ENCODE measurements at places on chromosomes 13 and 19. TPM values are rescaled to one million over a fixed set of nuclear protein-coding genes. Genes with fewer than 3 reads are reported as not detected.

DNA sequence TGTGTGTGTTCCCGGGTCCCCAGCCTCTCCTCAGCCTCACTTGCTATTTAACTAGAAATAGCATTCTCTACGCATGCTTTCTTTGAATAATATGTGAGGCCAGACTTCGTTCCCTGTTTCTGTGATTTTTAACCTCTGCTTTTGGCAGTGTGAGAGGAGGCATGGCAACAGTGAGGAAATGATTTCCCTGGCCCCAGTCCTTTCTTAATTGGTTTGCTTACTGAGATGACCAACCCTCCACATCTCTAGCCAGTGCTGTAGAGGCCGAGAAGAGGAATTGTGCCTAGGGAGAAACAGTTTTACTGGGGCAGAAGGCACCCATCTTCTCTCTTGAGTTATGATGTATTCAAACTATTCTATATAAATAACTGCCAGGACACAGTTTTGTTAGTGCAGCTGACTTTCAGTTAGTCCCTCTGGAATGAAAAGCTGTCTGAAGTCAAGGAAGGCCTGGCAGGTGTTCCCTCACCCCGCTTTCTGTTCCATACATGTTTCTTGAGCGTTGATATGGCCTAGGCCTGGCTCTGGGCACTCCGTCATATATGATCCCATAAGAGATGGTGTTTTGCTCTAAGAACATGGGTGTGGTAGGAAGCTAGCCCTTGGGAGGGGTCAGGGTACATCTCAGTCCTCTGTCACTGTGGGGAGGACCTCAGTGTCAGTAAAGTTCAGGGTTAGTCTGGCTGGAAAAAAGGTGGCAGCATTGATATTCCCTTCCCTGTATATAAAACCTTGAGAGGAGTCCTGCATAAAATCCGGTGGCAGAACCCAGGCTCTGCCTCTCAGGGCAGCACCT, 73.7 kb upstream of the NPAS1 start:
- no peak for DNase-seq

Gene TPT1
- total RNA-seq: 7,650 TPM

GRCh38 chr19:35901055-35901644, 810 bp upstream of the NFKBID start:
- DNase-seq: no peak

GRCh38 chr13:30829833-30830637, 76.0 kb upstream of the MEDAG start:
- DNase-seq: no peak

GRCh38 chr19:35120492-35120891, 4.9 kb downstream of the FXYD3 start:
- DNase-seq: no peak

- DNase-seq: no peak
Measured at GRCh38 chr19:48283908-48284307, 14.0 kb downstream of the ZNF114 start.

GRCh38 chr19:15108145-15108844, 1.1 kb downstream of the SYDE1 start:
- no peak for DNase-seq

Gene KLK4
- total RNA-seq: not detected

Gene GPR183
- total RNA-seq: 322 TPM

DNA sequence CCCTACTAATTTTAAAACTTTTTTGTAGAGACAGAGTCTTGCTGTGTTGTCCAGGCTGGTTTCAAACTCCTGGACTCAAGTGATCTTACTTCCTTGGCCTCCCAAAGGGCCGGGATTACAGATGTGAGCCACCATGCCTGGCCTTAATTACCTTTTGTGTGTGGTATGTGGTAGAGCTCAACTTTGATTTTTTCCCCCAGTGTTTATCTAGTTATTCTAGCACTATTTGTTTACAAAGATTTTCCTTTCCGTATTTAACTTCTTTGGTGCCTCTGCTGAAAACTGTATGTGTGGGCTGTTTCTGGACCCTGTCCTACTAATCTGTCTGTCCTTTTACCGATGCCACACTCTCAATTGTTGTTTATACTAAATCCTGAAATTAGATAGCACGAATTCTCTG, 9.4 kb upstream of the ERCC5 start:
- no peak for DNase-seq

Gene LRFN3
- 8.7 TPM for total RNA-seq

GRCh38 chr19:39792999-39793546, 14.4 kb downstream of the LEUTX start:
- DNase-seq: peak; percentile 63

Gene CRB3
- 1.5 TPM for total RNA-seq

DNA sequence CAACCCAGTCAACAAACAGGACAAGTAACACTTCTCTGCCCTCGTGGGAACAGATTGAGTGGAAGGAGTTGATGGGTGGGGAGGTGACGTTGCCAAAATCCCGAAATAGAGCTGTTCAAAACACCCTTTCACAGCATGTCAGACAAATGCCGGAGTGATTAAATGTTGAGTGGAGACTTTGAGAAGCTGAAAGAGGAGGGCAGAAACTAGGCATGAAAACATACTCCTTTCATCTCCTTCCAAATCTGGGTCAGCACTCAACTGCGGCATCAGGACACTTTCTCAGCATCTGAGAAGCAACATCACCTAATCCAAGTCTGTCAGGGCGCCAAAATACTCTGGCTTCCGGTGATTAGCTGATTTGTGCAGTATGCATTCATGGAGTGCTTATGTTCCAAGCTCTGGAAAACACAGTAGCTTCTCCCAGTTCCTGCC, 51.5 kb upstream of the MRI1 start:
- no peak for DNase-seq

DNA sequence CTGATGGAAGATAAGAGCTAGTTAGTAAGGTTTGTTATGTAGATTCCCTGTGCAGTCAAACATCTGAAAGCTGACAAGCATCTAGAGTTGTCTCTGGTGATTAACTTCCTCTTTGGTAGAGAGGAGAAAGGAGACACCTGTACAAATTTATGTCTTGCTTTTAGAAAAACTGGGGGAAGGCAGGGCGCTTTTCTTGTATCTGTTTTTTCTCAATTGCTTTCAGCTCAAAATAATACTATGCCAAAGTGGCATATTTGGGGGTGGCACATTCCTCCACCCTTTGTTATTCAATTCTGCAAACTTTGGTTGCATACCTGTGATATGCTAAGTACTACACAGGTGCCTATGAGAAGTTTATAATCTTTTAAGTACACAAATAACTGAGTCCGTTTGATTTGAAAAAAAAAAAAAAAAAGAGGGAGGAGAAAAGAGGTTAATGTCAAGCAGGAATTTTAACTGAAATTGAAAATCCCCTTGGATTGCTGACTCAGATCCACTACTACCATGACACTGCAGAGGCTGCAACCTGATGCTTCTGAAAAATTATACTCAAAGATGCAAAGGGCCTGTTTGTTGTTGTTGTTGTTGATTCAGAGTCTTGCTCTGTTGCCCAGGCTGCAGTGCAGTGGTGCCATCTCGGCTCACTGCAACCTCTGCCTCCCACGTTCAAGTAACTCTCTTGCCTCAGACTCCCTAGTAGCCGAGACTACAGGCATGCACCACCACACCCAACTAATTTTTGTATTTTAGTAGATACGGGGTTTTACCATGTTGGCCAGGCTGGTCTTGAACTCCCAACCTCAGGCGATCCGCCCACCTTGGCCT, 164.8 kb upstream of the NBEA start:
- no peak for DNase-seq

GRCh38 chr19:7230826-7231225, 63.4 kb downstream of the INSR start:
- DNase-seq: no peak

DNA sequence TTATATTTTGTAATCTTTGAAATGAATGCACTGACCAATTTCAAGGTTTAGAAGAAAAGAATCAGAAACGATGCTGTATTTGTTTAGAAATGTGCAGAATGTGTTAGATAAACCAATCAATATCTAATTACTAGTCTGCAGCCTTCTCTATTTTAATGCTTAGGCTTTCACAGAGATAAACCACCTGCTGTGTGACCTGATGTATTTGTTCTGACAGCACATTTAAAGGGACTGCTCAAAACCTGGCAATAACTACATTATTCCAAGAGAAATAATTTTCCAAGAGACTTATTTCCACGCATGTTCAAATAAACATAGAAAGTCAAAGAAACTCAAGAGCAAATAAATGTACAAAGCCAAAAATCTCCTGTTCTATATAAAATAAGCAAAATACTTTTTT, 641.6 kb upstream of the PCDH20 start:
- no peak for DNase-seq

Gene TSEN34
- 8.9 TPM for total RNA-seq

Measured in T-helper 17 cell (primary cell).